Foreskin fibroblast (primary cell): ENCODE measurements at places on chromosomes 11 and 22.
A peak's percentile ranks its signal among the peaks of the same experiment; 100 is the strongest.

- no peak for DNase-seq
Observed at GRCh38 chr11:93340223-93340622, 9.7 kb downstream of the DEUP1 start.

DNA sequence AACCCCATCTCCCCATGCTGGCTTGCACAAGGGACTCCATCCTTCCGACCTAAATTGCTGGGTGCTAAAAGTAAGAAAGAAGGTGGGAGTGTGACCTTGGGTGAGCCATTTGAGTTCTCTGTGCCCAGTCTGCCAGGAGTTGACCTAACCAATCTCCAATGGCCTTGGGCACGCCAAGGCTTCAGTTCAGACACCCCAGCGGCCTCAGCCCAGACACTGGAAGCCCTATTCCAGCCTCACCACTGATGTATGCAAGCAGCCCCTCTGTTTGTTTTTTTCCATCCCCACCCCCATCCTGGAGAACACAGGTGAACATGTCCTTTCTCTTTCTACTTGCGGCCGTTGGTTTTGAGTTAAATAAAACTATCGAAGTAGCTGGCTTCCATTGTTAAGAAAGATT is 31.9 kb downstream of the MYH9 start:
- DNase-seq = no peak

DNA sequence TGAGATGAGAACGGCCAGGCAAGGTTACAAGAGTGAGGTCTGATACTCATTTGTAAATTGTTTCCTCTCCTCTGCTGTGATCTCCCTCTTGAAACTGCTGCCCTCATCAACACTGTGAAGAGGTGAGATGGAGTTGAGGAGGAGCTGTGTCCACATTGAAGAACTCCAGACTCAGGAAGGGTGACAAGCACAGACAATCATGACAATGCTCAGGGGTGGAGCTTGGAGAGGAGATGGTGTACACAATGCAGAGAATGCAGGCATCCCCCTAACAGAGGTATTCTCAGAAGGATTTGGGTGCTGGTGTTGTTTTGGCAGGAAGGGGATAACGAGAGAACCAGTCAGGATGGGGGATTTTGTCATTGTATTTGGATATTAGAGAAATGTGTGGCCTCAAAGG is 21.5 kb upstream of the MMP7 start:
- no peak for DNase-seq

DNA sequence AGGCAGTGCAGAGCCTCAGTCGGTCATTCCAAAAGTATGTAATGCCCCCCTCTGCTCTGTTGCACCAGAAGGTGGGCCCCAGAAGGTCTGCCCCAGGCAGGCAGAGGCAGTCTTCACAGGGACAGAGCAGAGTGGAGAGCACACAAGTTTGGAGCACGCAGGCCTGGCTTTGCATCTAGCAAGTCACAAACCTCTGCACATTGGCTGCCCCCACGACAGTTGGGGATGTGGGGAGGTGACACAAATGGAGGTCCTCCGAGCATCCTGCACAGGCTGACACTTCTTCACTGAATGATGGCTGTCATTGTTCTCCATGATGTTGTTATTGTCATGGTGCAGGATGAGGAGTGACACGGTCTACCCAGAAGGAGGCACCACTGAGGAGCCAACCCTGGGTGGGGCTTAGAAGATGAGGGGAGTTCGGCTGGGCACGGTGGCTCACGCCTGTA is 11.9 kb downstream of the TOM1 start:
- DNase-seq = no peak

GRCh38 chr11:111409915-111410314 is 30.8 kb upstream of the POU2AF1 start:
- DNase-seq = no peak

- no peak for DNase-seq
Observed at GRCh38 chr11:11884774-11885481, 43.2 kb downstream of the USP47 start.

- no peak for DNase-seq
Observed at GRCh38 chr22:34804091-34804490, 261.9 kb upstream of the ISX start.

DNA sequence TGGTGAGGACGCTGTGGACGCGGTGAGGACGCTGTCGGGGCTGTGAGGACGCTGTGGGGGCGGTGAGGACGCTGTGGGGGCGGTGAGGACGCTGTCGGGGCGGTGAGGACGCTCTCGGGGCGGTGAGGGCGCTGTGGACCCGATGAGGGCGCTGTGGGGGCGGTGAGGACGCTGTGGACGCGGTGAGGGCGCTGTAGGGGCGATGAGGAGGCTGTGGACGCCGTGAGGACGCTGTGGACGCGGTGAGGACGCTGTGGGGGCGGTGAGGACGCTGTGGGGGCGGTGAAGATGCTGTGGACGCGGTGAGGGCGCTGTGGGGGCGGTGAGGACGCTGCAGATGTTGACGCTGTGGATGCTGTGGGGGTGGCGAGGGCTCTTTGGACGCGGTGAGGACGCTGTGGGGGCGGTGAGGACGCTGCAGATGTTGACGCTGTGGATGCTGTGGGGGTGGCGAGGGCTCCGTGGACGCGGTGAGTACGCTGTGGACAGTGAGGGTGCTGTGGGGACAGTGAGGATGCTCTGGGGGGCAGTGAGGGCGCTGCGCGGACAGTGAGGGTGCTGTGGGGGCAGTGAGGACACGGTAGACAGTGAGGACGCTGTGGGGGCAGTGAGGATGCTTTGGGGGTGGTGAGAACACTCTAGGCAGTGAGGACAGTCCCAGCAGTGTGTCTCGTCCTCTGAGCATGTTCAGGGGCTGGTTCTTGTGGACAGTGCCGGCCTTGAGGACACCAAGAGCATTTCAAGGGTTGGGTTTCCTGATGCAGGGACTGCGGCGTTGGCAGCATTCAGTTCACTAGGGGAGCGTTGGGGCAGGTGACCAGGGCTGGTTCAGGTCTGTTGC is 4.2 kb downstream of the GP1BB start:
- DNase-seq = no peak

DNA sequence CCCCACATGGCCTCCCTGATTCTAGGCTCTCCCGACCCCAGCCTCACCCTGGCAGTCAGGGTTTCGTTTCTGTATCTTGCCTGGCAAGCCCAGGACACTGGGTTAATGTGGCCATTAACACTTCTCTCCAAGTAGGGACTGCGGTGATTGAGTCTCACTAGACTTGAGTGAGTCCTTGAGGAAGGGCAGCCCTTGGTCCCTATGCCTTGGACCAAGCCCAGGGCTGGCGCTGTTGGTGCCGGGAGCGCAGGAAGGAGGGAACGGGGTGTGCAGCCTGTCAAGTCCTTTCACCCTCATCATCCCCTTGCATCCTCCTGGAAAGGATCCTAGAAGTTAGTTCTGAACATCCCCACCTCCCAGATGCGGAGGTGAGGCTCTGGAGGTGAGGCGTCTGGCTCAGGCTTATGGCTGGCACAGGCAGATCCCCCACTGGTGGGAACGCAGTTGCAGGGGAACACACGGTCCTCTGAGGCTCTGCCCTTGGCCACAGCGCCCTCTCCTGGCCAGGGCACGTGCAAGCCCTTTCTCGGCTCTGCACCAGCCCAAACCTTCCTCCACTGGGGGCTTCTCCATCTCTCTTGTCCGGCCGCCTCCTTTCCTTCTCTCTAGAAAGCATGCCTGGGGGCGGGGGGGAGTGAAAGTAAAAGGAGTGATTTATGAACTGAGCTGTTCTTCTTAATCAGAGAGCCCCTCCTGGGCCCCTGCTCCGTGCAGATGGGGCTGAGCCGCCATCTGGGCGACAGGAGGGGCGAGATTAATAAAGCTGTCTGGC is 56.7 kb downstream of the TP53I11 start:
- DNase-seq = peak; percentile 40
